Esophagus squamous epithelium (tissue), 5 donors: ENCODE measurements at places on chromosomes 16 and 17. TPM values are rescaled to one million over a fixed set of nuclear protein-coding genes. Genes with fewer than 3 reads are reported as not detected.

Gene TPSG1
- not detected for total RNA-seq

Gene TELO2
- 29.3 TPM for total RNA-seq

Gene RAB40B
- total RNA-seq, result 13.2 TPM

GRCh38 chr17:79796444-79796762, 474 bp downstream of the CBX8 start:
- DNase-seq, result no peak

- DNase-seq, result no peak
Measured at GRCh38 chr17:79090443-79091225, 16.0 kb downstream of the ENGASE start.

DNA sequence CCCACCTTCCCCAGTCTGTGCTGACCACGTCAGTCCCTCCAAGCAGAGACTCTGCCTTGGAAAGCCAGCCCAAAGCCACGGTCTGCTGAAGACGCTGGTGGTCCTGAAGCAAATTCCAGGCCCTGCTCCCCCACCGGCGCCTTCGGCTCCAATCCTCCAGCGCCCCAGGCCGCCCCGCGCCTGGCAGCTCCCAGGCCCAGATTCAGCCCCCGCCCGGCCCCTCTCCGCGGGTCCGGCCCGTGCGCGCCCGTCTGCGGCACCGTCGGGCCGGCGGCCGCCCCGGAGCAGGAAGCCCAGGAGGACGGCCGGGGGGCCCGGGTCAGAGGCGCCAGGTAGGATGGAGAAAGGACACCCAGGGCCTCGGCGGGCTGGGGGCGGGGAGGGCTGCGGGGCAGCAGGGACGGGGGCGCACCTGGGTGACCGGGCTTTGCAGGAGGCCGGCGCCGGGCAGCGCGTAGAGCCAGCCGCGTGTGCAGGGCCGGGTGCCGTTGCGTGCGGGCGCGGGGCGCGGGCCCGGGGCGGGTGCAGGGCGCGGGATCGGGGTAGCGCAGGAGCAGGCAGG, 594 bp upstream of the SLC22A31 start:
- no peak for DNase-seq

DNA sequence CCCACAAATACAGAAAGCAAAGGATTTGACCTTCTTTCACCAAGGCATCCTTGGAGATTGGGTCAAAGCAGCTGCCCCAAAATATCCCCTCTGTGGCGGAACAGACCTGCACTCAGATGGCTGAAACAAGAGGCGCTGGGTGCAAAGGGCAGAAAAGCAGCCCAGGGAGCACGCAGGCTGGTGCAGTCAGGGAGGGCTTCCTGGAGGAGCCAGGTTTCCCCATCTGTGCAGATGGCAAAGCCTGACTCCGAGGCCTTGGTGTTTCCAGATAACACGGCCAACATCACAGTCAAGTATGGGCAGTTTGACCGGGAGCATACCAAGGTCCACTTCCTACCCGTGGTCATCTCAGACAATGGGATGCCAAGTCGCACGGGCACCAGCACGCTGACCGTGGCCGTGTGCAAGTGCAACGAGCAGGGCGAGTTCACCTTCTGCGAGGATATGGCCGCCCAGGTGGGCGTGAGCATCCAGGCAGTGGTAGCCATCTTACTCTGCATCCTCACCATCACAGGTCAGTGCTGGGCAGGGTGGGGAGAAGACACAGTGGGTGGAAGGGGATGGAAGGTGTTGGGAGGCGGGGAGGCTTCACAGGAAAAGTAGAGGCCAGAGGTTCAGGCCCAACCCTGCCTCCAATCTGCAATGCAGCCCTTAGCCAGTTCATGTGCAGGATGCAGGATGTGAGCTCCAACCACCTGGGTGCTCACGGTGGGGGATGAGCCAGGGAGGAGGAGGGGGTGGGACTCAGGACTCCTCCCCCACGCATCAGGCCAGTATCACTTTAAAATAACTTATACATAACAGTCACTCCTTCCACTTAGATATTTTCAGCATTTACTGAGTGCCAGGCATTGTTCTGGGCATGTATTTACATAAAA, 26.4 kb upstream of the BEAN1 start:
- no peak for DNase-seq

DNA sequence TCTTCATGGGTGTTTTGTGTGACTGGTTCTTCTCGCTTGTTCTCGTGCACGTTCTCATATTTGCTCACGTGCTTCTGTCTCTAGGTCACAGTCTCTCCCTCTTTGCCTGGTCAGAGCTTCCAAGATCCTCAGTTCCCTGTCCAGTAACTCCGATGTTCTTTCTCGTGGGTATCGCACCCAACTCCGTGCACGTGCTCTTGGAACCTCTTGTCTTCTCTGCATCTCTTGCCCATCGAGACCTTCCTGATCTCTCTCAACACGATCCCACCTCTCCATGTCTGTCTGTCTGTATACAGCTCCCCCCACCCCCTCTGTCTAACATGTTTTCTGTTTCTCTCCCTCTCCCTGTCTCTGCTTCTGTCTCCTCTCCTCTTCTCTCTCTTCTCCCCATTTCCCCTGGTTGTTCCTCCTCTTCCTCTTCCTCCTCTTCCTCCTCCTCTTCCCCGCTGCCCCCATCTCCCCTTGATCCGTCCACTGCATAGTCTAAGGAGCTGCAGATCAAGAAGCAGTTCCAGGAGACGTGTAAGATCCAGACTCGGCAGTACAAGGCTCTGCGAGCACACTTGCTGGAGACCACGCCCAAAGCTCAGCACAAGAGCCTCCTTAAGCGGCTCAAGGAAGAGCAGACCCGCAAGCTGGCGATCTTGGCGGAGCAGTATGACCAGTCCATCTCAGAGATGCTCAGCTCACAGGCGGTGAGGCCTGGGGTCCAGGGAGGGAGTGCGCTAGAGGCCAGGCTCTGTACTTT, 6.1 kb downstream of the HIRIP3 start:
- DNase-seq, result no peak

GRCh38 chr16:101586-101985, 23.6 kb downstream of the MPG start:
- DNase-seq, result no peak

- no peak for DNase-seq
Measured at GRCh38 chr17:63931981-63932561, at the start of gene CD79B. CD79B (minus strand) TSS chr17:63932331; CDS start chr17:63932261, 70 bp downstream.

DNA sequence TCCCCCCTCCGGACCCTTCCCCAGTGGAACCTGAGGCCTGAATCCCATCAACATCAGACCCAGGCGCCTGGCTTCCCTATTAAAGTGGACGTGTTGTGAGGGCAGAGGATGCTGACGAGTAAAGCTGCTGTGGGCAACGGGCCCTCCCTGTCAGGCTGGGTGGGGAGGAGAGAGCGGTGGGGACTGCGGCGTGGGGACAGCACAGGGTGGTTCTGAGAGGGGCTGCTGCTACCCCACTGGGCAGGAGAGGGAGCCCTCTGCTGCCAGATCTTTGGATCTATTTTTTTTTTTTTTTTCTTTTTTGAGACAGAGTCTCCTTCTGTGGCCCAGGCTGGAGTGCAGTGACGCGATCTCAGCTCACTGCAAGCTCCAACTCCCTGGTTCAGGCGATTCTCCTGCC, 5.9 kb downstream of the CA5A start:
- no peak for DNase-seq

GRCh38 chr17:48544349-48545021, 424 bp downstream of the HOXB2 start:
- no peak for DNase-seq

GRCh38 chr16:85029981-85030401, 2.4 kb downstream of the KIAA0513 start:
- DNase-seq, result no peak

GRCh38 chr17:75897160-75898019, 639 bp upstream of the TRIM65 start:
- no peak for DNase-seq

DNA sequence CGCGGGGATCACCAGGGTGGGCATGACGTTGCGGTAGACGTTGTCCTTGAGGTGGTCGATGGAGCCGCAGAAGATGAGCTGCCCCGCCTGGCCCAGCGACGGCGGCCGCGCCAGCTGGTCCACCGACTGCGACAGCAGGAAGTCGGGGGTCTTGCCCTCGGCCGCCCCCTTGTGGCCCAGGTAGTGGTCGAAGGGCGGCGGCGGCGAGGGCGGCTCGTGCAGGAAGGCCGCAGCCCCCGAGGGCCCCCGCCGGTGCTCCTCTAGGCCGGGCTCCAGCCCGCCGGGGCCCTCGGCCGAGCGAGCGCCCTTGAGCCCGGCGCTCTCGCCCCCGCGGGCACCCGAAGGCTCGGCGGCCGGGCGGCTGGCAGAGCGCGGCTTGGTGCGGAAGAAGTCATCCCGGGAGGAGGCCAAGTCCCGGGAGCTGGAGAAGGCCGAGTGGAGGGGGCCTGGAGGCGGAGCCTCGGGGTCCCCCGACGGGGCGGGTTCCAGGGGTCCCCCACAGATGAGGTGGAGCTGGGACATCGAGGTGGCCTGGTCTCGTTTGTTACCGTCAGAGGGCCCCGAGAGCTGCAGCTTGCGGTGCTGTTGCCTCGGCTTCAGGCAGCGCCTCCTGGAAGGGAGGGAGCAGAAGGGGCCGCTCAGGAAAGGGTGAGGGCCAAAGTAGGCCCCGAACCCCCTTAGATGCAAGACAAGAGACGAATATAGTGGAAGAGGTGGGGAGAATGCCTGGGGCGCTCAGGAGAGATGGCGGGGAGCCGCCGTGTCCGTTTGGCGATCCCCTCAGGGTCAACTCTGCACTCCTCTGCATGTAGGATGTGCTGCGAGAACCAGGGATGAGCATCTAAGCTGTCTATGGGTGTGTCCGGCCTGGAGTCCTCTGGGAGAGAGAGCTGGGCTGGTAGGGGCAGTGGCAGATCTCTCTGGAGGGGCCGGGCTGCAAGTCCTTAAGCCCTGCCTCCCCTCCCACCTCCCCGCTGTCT, 8.8 kb downstream of the FAM171A2 start:
- DNase-seq, result no peak
